ENCODE measurements at places on chromosomes 5 and 9. TPM values are rescaled to one million over a fixed set of nuclear protein-coding genes. Genes with fewer than 3 reads are reported as not detected.

DNA sequence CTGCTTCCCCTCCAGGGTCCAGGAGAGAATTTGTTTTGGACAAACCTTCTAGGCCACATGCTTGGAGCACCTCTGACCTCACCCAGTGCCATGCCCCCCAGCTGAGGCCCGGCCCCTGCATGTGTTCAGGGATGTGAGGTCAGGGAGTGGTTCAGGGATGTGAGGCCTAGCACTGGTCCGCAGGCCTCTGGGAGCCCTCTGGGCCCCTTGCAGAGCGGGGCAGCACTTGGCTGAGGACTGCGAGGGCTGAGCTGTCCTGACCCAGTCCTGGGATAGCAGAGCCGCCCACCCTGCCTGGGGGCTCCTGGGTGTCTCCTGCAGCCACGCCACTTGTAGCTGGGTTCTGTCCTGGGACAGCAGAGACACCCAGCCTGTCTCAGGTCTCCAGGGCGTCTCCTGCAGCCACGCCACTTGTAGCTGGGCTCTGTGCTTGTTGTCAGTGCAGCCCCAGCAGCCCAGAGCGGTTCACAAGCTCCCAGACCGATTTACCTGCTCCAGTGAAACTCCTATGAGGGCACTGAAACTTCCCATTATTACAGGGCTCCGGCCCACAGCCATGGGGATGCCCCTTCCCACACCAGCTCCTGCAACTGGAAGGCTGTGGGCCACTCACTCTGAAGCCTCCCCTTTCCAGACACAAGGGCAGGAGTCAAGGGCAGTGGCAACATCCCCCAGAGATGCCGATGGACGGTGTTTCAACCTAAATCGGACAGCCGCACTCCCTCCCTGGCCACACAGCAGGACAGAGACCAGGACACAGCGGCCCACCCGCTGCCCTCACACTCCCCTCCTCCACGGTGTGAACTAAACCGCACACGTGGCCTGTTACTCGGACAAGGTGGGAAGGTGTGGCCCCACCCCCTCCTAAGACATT is 5.4 kb upstream of the CEP72 start:
- no peaks in the 10 kb centered on the region for H3K36me3 ChIP-seq
- peaks cover 34% of the 10 kb centered on the region for H3K27me3 ChIP-seq
- DNase-seq, result no peak

GABRP gene
- not detected for polyA plus RNA-seq

SLC36A3 gene
- not detected for polyA plus RNA-seq

KCNIP1 gene
- polyA plus RNA-seq, result not detected
